Transverse colon (tissue), 4 donors: ENCODE measurements at places on chromosomes 2 and 18. TPM values are rescaled to one million over a fixed set of nuclear protein-coding genes. Genes with fewer than 3 reads are reported as not detected.

Gene KDM3A
- 173 TPM for total RNA-seq

DNA sequence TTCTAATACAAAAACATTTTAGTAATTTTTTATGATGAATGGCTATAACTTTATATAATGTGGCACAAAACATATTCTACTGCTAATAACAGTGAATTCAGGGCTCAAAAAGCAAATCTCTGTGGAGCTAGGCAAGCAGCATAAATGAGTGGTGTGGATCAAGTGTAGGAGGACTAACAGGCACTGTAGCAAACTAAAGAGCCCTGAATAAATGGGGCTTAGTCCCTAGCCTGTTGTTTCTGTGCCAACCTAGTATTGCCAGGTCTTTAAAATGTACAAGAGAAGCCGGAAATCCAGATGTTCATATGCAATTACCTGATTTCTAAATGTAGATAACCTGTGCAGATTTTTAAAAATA lies 18.5 kb downstream of the REL start:
- no peak for DNase-seq

Gene SEH1L
- 20.3 TPM for total RNA-seq

DNA sequence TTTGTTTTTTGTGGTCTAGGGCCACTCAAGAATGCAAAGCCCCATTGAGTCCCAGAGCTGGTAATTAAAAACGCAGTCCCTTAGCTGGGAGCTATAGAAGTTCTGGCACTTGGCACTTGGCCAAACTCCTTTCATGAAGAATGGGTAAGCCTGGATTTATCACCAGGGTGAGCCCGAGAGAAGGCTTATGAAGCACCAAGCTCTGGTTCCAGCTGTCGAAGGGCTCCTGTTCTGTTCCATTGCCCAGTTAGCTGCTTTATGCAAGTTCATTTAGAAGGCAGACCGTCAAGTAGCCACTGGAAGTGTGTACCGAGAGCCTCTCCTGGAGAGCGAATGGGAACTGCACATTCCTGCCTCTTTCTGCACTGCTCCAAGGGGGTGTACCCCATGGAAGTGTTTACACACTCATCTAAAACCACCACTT lies 14.2 kb downstream of the ECEL1 start:
- DNase-seq = no peak

DNA sequence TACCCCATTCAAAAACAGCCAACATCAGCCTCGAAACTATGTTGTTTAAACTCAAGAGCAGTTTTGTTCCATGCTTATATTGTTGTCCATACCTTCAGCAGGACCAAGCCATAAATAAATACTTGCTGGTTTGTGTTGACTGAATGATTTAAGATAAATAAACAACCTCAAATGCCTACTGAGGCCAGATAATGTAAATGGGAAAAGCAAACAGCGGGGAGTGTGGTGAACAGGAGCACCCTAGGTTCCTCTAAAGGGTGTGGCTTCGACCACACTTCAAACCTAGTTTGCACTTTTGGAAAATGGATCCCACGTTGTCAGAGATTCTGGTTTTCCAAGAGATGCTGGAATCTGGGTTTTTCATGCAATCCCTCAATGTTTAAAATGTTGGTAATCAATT lies 1.7 kb upstream of the PMAIP1 start:
- DNase-seq = no peak

DNA sequence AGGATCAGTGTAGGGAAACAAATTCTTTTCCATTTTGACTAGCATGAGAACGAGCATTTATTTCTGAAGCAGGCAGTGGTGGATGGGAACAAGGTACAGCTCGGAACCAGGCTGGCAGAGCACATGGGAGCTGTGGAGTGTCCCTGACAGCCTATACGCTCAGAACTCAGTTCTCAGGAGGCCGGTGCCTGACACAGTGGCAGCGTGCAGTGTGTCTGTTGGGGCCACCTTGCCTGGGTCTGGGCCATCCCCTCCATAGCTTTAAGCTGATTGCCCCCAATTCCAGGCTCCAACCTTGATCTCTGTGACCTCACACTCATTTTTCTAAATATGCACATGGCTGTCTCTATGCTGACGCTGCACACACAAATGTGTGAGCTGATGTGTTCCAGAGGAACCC lies 54.5 kb upstream of the ATG16L1 start:
- no peak for DNase-seq

DNA sequence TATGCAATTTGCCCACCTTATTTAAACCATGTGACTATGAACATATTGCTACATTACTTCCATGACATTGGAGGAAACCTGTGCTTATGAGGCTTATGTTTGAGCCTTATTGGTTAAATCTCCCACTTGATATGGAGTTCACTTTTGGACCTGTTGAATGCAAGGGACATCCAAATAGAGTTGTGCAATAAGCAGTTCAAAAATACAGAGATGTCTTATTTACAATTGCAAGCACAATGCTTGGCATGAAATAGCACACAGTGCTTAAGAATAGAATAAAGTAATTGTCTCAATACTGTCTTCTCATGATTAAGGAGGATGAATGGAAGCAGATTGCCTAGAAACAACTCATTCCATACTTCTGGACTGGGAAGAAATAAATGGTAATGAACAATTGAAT lies 793.5 kb downstream of the METTL4 start:
- DNase-seq = no peak

- DNase-seq = no peak
Measured at GRCh38 chr2:169095621-169096105, 26.3 kb downstream of the DHRS9 start.

GRCh38 chr18:49682173-49682802 lies 120.4 kb downstream of the LIPG start:
- DNase-seq = no peak

- DNase-seq = no peak
Measured at GRCh38 chr2:54578648-54579045, 122.5 kb downstream of the SPTBN1 start.

Gene SLC23A3
- total RNA-seq = 18.4 TPM

DNA sequence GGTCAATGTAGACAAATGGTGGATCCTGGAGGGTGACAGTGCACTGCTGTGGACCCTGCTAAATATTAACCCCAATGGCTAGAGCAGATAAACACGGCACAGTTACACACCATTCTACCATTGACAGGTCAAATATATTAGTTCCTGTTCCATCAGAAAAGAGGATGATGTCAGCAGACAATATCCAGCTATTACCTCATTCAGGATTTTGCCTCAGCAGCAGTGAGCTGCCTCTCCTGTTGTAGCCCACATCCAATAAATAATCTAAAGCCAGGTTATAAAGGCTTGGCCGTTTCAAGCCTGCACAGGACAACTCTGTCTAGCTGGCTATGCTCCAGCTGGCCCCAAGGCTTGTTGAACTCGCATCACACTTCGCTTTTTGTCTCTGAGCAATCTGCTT lies 31.6 kb upstream of the NETO1 start:
- no peak for DNase-seq

Gene SLC5A7
- 0.41 TPM for total RNA-seq

GRCh38 chr2:44453259-44453658 lies 91.5 kb downstream of the CAMKMT start:
- DNase-seq = no peak

DNA sequence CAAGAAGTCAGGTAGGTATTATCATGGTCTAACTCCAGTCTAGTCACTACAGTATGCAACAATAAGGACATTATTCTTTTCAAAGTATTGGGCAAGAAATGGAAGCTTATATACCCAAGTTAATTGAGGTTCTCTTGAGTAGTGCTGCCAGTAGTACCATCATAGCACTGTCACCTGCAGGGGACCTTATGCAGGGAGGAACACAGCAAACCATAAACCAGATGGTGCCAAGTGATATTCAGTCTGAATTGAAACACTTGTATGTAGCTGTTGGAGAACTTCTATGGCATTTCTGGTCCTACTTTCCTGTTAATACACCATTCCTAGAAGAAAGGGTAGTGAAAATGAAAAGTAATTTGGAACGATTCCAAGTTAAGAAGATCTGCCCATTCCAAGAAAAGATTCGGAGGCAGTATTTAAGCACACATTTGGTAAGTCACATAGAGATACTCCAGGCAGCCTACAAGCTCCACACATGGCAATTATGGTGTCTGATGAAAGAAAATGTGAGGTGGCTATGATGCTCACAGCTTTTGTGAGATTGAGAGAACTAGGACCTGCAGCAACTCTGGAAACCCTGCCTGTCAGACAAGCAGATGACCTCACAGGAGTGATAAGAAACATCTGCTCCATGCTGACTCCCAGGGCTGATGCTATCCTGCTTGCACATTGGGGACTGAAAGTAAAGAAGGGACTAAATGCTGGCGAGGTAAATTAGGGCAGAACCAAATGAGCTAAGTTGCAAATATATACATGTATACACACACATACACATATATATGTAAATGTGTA lies 174.7 kb downstream of the MC4R start:
- no peak for DNase-seq

DNA sequence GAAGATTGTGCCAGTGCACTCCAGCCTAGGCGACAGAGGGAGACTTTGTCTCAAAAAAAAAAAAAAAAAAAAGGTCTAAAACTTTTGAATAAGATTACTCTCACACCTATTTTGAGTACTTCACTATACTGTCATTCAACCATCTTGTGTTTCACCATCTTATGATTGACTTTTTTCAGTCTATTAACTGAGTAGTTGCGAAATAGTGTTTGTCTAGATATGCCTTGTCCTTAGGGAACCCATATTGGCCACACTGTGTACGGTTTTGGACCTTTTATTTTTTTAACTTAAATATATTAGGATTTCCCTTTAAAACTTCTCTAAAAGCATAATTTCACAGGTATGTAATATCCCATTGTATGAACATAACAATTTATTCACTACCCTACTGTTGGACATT lies 72.3 kb downstream of the ALMS1 start:
- no peak for DNase-seq

Gene BAZ2B
- total RNA-seq = 42.3 TPM

Gene DLX1
- total RNA-seq = not detected

Gene SNORC
- 45.6 TPM for total RNA-seq

Gene ALK
- 0.82 TPM for total RNA-seq

DNA sequence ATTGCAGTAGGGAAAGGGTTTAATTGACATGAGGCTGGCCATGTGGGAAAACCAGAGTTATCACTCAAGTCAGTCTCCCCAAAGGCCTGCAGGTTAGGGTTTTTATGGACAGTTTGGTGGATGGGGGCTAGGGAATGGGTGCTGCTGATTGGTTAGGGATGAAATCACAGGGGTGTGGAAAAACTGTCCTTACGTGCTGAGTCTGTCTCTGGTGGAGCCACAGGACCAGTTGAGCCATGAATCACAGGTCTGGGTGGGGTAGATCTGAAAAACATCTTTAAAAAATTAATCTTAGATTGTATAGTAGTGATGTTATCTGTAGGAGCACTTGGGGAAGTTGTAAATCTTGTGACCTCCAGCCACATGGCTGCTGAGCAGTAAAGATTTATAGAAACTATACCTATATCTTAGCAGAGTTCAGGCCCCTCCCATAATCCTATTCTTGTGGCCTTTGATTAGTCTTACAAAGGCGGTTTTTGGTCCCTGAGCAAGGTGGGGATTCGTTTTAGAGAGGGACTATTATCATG lies 139.6 kb downstream of the COMMD1 start:
- DNase-seq = peak; percentile 18

Gene RAPGEF4
- 2.2 TPM for total RNA-seq

GRCh38 chr2:40405465-40405864 lies 46.4 kb downstream of the SLC8A1 start:
- no peak for DNase-seq

Gene AKAIN1
- not detected for total RNA-seq

- no peak for DNase-seq
Measured at GRCh38 chr2:3110994-3111666, 266.5 kb downstream of the EIPR1 start.

Gene CNTNAP5
- total RNA-seq = 0.68 TPM

DNA sequence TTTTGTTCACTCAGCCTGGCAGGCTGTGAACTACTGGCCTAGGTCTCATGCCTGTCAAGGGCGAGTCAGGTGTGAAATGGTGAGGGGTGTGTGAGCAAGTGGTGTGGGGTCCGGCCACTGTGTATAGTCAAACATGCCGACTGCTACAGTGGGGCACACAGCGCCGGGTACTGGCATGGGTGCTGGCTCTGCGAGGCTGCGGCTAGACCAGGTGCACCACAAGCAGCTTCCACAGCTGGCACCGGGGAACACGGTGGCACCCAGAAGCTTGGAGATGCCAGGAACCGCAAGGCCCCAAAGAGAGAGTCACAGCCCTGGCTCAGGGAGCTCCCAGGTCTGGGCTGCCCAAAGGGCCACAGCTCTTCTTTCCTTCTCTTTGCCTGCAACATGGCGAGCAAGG lies 49.7 kb downstream of the CCDC68 start:
- DNase-seq = no peak

Gene MIB1
- 29.1 TPM for total RNA-seq

GRCh38 chr2:165058476-165059265 lies 103.3 kb upstream of the SLC38A11 start:
- DNase-seq = no peak

GRCh38 chr2:137987011-137987410 lies 22.7 kb downstream of the HNMT start:
- DNase-seq = no peak

GRCh38 chr2:119544075-119544938 lies at the start of gene CFAP221:
TSS of gene CFAP221 (plus strand) at chr2:119544449. CDS start at chr2:119546132, 1,683 bp downstream.
- DNase-seq = peak; percentile 74

DNA sequence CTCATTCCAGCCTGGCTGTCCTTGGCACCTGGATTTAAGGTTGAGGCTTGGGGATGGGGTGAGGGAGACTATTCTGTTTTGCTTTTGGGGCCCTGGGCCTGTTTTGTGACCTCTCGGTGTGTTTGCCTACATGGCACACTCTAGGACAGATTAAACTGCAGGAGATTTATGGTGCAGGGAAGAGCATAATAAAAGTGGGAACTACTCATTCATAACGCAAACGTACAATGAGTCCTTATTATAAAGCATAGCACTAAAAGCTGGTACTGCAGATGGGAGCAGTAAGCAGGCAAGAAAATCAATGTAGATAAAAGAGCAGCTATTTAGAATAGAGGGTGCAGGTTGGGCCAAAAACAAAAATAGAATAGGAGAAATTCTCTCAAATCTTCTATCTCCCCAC lies 238.4 kb downstream of the ACTR3 start:
- DNase-seq = no peak

Gene VSNL1
- 1.1 TPM for total RNA-seq

Gene KIAA2012
- total RNA-seq = not detected

Gene OR6B2
- not detected for total RNA-seq

Gene CRYGD
- not detected for total RNA-seq

DNA sequence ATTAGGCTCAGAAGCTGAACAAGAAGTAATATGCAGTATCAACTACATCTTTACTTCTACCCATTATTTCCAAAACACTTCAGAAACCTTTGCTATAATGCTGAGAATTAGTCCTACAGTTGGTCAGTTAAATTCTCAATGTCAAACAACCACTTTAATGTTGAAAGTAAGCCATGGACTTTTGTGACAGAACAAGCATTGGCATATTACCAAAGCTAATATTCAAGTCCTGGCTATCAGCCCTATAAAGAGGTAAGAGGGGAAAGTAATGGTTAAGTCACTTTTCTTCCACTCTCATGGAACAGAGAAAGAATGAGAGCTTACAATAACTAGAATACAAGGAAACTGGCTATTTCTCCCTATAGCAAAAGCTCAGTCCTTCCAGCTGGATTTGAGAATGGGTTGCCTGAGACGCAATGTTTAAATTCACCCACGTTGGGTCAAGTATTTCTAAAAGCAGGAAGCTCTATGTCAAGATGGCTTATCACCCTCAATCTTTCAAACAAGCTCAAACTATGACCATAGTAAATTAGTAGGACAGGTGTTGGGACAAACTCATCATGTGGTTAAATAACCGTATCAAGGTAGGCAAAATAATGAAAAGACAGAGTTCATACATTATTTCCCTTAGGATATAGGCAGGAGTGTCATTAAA lies 31.4 kb upstream of the MFSD6 start:
- no peak for DNase-seq

- no peak for DNase-seq
Measured at GRCh38 chr2:204289066-204289465, 256.2 kb upstream of the PARD3B start.
